ENCODE measurements at places on chromosomes 7 and 10.

DNA sequence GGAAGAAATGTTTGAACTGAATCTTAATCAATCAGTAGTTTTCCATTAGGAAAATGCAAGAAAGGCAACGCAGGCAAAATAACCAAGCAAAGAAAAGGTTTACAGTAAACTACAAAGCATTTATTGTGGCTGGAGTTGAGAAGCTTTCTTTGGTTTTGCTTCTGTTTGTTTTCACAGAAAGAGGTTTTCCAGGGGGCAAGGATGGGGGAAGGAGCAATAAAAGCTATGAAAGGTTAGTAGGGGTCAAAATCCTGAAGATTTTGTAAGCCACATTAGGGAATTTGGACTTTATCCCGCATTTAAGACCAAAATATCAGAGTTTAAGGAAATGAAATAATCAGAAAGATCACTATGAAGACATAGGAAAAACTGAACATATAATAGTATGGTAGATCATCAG, 51.1 kb downstream of the NT5C2 start:
- no peak for DNase-seq

DNA sequence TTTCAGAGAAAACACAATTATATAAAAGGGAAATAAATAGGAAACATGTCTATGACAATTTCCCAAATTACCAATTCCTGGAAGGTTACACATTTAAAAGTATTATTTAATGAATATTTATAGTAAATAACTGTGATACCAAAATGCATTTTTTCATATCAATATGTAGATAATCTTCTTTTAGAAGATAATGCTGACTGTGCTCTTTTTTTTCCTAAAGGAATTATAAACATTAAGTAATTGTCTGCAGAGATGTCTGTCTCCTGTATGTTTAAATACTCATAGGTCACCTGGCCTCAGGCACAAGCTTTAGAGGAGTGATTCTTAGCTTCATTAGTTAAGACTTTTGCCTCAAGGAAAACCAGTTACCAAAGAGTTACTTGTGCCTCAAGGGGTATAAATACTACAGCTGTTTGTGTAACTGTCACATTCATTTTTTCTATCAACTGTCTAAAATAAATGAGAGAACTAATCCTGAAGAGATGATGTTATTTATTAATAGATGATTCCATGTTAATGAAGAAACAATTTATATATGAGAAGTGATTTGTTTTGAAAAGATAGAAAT, 77.1 kb downstream of the DNAJC1 start:
- no peak for DNase-seq

DNA sequence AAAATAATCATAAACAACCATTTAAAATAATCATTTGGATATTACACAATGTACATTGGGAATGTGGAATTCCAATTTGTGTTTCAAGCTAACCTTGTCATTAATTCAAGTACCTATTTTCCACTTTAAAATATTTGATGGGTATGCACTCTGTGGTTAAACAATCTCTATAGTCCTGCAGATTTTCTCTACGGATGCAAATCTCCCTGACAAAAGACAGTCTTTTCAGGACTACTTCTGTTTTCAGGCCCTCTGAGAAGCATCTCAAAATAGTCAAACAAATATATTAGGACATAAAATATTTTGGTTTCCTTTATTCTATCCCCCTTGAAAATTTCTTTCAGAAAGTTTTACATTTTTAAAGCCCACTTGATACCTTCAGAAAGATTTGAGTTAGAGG, 735.6 kb upstream of the MBL2 start:
- no peak for DNase-seq

DNA sequence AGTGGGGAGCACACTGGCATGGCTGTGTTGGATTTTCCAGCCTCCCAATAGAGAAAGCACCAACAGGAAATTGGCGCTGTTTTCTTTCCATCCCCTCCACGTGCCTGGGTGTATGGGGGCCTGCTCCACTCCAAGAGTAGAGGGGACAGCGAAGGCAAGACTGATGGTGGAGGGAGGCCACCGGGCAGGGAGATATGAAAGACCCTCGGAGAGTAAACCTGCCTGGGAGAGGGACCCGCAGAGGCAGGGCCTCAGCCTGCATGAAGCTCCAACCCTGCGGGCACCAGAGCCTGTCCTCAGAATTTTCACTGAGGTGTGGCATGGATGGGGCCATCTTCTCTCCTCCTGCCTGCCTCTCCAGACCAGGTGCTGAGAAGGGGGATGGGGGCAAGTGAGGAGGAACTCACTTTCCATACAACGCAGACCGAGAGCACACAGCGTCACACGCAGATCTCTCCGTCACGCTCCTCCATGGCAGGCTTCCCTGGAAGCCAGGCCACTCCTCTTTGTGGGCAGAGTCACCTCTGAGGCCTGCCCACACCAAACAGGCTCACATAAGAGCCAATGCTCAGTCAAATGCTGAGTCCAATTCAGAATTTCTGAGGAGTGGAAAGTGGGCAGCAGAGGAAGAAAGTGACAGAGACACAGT, 18.8 kb downstream of the ANXA11 start:
- no peak for DNase-seq

GRCh38 chr7:47738563-47739166, 156.8 kb upstream of the TNS3 start:
- no peak for DNase-seq

All from left kidney (tissue), 8 donors.